ENCODE measurements at places on chromosomes 7 and 10.

DNA sequence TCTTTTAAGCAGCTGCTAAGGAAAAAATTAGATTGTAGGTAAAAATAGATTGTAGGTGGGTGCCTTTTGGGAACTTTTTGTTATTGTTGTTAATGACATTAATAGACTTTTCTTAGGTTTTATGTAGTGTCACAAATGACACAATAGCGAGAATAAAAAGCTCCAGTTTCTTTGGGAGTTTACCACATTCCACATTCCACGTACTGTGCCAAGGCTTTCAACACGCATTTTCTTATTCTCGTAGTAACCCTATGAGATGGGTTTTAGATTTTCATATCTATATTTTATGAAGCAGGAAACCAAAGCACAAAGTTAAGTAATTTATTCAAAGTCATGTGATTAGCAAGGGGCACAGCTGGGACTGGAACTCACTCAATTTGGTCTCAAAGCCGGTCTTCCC is 103.8 kb downstream of the XRCC2 start:
- DNase-seq, result no peak

DNA sequence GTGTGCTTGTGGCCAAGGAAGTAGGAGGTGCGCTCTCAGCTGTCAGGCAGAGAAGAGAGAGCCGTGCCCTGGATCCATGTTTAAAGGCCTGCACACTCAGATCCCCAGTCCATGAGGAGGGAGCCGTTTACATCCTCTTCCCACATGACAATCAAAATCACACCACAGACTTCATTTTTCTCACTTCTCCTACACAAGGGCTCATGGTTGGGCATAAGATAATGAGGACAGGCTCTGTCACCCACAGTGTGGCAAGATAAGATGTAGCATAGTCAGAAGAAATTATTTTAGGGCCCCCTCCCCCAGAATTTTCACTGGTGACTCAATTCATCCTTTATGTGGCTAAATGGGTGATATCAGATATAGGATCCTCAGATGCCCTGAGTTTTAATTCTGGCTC is 35.9 kb upstream of the INHBA start:
- no peak for DNase-seq

GRCh38 chr7:47614450-47614849 is 32.5 kb upstream of the TNS3 start:
- no peak for DNase-seq

DNA sequence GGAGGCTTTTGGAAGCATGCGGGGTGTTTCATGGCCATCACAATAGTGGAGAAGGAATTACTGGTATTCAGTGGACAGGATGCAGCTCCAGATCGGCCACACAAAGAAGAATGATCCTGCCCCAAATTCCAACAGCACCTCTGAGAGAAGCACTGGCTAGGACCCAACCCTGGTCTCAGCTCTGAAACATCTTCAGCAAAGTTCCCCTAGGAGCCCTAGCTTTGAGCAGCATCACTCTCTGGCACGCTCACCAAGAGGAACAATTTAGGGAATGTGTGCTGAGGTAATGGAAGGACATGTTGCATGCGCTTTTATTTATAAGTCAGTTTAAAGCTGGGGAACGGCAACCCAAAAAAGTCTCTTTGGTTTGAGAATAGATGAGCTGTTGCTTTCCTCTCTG is 5.5 kb upstream of the OPN1SW start:
- DNase-seq, result no peak

DNA sequence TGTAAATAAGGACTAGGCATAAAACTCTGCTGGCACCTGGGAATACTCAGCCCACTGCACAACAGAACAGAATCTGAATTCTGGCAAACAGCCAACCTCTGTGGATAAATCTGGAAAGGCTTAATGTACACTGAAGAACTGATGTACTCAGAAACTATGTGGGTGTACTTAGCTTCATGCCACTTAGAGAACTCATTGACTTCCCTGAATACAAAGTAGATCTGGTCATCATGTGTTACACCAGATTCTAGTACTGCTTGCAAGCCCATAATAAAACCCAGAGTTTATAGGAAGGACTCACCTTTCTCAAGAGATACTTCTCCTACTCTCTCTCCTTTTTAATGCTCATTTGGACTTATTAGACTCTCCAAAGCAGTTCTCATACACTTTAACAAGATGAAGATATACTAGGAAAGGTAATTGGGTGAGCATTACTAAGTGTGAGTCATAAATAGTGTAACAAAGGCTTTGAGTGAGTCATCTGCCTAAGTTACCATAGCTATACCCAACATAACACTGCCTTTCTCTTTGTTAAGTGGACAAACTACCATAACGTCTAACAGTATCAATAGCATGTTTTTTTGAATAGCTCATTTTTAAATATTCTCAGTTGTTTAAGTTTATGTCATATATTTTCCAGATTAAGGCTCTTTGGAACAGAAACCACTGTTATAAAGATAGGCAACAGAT is 309.1 kb downstream of the MDFIC start:
- DNase-seq, result peak; percentile 95

- no peak for DNase-seq
Measured at GRCh38 chr10:85212526-85212925, 884.1 kb downstream of the CCSER2 start.

DNA sequence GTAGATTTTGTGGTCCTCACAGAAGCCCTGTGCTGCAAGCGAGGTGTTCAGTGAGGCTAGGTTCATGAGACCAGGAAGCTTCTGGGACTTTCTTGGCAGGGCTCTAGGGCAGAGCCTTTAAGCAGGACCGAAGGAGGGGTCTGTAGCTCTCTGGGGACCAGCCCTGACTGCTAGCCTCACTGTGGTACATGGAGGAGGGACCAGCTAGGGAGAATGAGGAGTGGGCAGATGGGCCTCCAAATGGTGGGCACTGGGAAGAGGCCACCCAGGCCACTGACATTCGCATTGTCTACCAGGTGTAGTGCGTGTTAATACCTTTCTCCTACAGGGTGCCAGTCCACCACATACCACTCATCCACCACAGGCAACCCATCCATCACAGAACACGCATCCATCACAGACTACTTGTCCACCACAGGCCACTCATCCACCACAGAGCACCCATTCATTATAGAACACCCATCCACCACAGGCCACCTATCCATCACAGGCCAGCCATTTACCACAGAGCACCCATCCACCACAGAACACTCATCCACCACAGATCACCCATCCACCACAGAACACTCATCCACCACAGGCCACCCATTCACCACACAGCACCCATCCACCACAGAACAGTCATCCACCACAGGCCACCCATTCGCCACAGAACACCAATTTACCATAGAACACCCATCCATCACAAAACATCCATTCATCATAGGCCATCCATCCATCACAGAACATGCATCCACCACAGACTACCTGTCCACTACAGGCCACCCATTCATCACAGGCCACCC is 31.6 kb upstream of the ZNF488 start:
- no peak for DNase-seq

DNA sequence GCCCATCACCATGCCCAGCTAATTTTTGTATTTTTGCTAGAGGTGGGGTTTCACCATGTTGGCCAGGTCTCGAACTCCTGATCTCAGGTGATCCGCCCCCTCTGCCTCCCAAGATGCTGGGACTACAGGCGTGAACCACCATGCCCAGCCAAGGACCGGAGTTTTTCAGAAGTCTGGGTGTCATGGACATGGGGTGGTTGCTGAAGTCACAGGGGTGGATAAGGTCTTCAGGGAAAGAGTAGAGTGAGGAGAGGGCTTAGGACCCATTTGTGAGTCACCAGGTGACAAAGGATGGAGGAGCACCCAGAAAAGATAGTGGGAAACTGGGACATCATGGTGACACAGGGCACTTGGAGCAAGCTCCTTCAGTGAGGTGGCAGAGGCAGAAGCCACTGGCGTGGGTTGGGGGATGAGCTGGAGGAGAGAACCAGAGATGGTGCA is 2.8 kb upstream of the GPRIN2 start:
- no peak for DNase-seq

DNA sequence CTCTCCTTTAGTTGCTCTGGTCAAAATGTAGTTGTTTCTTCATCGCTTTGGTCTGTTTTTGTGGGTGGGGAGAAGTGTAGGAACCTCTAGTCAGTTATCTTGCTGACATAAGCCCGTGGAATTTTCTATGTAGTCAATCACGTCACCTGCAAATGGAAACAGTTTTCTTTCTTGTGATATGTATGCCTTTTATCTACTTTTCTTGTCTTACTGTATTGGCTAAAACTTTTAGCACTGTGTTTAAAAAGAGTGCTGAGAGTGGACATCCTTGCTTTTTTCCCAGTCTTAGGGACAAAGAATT is 42.3 kb downstream of the AKR1E2 start:
- DNase-seq, result no peak

All from SW 1271 (cell line).